ENCODE measurements at places on chromosomes 11 and 22.

DNA sequence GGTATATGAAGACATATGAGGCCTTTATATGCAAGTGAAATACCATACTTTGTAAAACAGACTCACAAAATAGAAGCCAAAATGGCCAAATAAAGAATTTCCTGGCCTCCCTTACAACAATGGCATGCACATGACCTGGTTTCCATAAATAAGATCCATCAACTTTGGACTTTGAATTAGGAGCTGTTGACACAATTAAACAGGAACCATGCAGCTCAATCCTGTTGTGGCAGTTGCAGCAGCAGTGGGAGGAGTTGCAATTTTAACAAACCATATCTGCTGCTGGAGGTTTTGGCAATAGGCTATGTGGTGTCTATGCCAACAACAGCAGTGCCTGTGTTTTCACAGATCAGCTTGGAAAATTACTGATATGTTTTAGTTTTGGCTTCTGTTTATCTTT is 818.6 kb downstream of the FAM181B start:
- no peak for DNase-seq

GRCh38 chr22:49589301-49589700 is 238.4 kb downstream of the BRD1 start:
- no peak for DNase-seq

GRCh38 chr11:299951-300735 is 817 bp upstream of the IFITM5 start:
- no peak for DNase-seq

DNA sequence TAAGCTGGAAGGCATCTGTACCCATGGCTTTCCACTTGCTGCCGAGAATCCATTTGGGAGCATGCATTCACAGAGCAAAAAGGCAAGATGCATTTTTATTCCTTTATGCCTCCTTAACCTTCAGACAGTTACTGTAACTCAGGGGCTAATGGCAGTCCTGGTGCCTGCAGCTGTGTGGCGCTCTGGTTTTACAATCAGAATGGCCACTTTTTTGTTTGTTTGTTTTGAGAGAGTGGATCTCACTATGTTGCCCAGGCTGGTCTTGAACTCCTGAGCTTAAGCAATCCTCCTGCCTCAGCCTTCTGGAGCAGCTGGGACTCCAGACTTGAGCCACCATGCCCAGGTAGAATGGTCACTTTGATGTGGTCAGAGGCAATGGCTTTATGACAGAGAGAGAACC is 101.8 kb downstream of the NAV2 start:
- no peak for DNase-seq

- peak; percentile 77 for DNase-seq
Observed at GRCh38 chr11:68128682-68129327, 7.6 kb upstream of the CHKA start.

- no peak for DNase-seq
Observed at GRCh38 chr11:67586568-67587250, 3.1 kb downstream of the GSTP1 start.

DNA sequence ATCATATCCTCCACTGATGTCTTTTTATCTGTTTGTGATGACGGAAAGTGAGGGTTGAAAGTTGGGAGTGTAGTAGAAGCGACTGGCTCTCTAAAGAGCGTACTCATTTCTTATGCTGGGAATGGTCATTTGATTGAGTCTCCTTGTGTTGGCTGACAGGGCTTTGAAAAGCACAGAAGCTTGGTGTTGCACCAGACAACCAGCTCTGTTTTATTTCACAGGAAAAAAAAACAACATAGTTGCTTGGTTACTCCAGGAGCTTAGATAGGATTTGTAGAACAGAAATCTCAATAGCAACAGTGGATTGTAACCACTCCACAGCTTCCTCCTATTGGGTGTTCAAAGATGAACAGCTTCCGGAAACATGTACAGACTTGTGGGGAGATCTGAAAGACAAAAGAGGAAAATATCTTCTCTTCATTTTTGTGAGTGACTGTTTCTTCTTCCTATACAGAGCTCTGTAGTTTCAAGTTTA is 2.7 kb downstream of the RBM14 start:
- peak; percentile 60 for DNase-seq

DNA sequence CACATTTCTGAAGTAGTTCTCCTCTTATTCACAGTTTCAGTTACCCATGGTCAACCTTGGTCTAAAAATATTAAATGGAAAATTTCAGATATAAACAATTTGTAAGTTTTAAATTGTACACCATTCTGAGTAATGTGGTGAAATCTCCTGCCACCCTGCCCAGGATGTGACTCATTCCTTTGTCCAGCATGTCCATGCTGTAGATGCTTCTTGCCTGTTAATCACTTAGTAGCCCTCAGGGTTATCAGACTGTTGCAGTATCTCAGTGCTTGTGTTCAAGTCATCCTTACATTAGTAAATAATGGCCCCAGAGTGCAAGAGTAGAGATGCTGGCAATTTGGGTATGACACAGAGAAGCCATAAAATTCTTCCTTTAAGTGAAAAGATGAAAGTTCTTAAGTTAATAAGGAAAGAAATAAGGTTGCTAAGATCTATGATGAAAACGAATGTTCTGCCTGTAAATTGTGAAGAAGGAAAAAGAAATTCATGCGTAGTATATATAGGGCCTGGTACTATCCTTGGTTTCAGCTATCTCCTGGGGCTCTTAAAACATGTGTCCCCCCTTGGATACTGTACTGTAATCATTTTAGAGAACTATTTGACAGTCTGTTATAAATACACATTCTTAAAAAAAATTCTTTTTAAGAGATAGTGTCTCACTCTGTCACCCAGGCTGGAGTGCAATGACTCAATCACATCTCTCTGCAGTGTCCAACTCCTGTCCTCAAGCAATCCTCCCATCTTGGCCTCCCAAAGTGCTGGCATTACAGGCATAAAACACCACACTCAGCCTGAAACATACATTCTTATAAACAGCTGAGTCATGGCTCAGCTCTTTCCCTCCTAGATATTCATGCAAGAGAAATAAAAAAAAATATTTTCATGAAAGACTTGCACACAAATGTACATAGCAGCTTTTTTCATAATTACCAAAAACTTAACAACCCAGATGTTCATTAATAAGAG is 31.3 kb downstream of the MTNR1B start:
- peak; percentile 63 for DNase-seq

DNA sequence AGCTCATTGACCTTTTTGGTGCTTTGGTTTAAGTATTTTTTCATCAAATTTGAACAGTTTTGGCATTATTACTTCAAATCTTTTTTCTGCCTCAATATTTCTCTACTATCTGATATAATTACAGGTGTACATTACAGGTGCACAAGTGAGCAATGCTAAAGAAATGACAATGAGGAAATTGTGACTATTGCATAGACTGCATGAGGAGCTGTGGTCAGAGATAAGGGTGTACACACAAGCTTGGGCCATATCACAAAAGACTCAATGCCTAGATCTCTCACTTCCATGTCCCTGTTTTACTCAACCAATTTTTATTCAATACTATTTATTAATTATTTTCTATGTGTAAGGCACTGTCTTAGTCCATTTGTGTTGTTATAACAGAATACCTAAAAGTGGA is 251.0 kb upstream of the UBASH3B start:
- DNase-seq, result no peak

DNA sequence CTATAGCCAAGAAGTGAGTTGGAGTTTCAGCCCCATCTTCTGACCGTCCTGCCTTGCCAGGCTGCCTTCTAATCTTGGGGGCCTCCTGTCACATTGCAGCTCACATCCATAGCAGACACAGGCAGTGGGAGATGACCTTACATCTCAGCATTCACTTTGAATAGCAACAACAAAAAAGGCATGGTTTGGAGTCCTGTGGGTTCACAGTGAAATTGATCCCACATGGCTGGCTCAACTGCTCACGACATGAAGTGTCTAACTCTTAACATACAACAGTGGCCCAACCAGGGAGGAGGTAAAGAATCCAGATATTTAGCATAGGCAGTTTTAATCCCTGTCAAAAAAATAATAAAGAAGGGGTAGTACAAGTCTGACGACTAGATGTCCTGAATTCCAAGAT is 38.1 kb downstream of the DBX1 start:
- no peak for DNase-seq

DNA sequence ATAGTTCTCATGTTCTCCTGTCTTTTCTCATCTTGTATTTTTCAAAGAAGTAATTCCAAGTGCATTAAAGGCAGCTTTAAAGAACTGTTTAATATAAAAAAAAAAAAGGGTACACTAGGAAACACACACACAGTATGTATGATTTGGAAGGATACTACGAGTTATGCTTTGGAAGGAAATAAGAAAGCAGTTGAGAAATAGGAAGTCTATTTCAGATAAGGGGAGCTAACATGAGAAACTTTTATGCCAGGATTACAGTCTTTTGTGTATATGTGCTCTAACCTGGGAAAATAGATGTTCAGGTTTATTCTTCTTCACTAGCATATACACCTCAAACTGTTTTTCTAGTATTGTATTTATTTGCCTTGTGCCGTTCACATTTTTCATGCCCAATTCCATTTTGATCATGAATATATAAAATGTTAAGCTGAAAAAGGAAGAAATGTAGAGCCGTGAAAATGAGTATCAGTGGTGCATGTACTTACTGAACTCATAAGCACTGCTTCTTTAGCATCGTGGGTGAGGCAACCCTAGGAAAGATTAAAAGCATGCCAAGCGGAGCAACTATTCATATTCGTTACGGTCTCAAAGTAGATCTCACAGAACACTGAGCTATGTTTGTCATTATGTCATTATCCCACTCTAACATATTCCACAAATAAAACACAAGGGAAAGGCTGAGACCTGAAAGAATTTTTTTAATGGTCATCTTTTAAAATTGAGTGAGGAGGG is 59.6 kb downstream of the GUCY1A2 start:
- no peak for DNase-seq

DNA sequence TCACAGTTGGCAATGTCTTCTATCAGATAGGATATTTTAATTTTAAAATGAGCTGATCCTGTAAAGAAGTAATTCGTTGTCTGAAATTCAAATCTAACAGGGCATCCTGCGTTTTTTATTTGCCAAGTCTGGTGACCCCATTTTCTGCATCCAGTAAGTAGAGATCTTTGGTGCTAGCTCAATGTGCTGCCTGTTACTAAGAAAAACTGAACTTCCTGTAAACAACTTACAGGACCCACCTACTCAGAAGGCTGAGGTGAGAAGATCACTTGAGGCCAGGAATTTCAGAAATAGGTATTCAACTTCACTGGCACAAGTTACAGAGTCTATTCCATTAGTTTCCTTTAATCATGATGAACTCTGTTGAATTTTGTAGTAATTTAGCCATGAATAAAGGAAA is 4.0 kb downstream of the ARL14EP start:
- DNase-seq, result no peak

DNA sequence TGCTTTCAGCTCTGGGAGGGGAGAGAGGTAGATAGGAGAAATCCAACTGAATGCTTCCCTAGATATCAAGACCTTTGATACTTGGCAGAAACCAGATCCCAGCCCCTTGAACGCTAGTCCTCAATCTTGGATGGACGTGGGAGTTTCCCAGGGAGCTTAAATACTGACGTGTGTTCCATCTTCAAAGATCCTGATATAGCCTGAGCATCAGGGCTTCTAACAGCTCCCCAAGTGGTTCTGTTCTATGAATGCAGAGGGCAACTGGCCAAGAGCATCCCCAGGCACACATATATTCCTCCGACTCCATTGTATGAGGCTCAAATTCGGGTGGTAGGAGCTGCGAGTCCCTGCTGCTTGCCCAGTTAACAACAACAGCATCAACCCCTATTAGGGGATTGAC is 8.7 kb upstream of the ACCS start:
- DNase-seq, result no peak

- DNase-seq, result peak; percentile 33
Observed at GRCh38 chr11:17978553-17979287, 34.1 kb downstream of the SERGEF start.

DNA sequence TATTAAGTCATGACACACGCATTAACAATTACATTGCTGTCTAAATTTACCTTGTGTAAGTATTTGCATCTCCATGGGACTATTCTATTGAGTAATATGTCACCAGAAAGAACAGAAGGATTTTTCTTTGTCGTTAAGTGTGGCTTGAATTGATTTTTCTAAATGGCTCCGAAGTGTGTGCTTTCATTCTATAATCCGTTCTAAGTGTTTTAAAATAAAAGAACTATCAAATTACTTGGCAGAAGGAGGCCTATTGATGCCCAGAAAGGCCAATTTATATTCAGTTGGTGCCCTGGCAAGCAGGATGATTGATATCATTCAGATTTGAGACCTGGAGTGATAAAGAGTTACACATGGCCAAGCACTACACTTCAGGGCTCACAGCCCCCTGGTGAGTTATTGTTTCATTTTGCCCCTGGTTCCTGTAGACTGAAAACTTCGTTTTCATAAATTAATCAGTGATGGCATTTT is 538.9 kb upstream of the ANO5 start:
- DNase-seq, result no peak

- DNase-seq, result peak; percentile 86
Observed at GRCh38 chr22:38317995-38318715, 922 bp upstream of the CSNK1E start.

GRCh38 chr11:41328324-41328723 is 131.1 kb downstream of the LRRC4C start:
- DNase-seq, result no peak

DNA sequence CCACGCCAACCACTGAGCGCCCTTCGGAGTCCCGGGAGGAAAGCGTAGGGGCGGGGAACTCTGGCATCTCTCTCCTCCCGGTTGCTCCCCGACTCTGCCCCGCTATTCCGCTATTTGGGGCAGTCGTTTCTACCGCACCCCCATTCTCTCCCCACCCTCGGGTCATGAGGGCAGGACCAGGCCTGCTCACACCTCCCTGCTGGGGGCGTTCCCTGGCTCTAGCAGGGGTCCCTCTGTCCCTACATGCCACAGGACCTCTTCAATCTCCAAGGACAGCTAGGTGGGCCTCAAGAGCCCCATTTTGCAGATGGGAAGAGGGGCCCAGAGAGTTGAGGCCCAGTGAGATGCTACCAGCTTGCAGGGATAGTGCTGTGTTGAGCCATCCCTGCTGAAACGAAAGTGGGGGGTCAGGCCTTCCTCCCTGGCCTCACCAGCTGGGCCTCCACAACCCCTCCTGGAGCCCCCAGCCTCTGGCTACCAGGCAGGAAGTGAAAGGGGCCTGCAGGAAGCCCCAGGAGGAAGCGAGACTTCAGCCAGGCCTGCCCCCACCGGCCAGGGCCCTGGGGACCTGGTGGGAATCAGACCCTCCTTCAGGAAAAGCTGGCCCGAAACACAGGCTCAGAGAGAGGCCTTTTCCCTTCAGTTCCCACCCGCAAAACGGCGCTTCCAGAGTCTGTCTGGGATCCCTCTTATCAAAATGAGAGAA is 5.5 kb upstream of the SHISA8 start:
- no peak for DNase-seq

- no peak for DNase-seq
Observed at GRCh38 chr11:131327421-131327820, 43.0 kb upstream of the NTM start.

- no peak for DNase-seq
Observed at GRCh38 chr11:43922744-43923405, 19.6 kb upstream of the C11orf96 start.

- peak; percentile 25 for DNase-seq
Observed at GRCh38 chr11:75815345-75816168, 547 bp downstream of the UVRAG start.

GRCh38 chr11:57527056-57527631 is 3.4 kb downstream of the TIMM10 start:
- DNase-seq, result peak; percentile 63

All from brain microvascular endothelial cell (primary cell).